Activated gamma-delta T cell treated with Interleukin-2 at 50 U/mL for 16 hours (primary cell): ENCODE measurements at places on chromosomes 3 and 15.

DNA sequence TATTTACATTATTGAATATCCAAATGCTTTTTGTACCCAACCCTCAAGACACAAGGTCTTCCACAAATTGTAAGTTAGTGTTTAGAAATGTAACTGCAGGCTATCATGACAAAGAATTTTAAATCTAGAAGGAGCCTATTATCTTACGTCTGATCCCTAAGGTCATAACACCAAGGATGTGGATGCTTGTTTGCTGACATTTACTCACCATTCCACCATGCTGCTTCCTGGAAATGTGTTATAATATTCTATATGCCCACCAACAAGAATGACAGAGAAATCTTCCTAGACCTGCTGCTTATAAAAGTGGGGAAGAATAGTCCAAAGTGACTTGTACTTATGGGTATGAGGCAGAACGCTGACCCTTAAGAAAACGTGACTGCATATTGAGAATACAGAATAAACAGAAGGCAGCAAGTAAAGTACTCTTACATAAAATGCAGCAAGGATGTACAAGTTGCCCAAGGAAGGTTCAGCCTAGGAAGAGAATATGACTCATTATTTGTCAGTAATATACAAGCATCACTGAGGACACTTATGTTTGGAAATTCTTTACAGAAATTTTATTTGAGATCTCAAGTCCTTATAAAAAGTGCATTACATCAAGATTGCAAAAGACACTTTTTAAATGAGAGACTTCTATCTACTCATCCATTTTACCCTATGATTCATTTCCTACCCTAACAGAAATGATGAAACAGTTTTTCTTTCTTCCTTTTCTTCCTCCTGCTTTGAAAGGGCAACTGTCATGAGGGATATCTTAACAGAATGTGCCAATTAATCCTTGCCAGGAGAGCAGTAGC, 59.6 kb downstream of the ESYT3 start:
- no peak for DNase-seq

GRCh38 chr3:15708882-15709677, 88.7 kb downstream of the ANKRD28 start:
- DNase-seq: no peak

DNA sequence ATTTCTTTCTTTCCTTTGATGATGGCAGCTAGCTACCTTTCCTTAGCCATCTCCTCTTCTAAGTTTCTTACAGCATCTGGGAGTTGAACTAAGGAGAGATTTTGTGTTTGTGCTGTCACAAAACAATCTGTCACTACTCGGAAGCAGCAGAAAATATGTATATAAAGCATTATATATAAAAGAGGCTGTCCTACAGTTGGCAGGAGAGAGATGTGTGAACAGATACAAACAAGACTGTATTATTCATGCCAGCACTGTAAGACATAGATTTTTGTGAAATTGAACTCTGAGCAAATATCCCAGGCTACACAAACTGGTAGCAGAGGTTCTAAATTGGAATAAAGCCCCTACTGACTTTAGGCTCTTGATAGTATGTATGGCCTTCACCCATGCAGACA, 577.5 kb upstream of the NECTIN3 start:
- no peak for DNase-seq

GRCh38 chr3:125157183-125157582, 55.4 kb downstream of the SLC12A8 start:
- no peak for DNase-seq

DNA sequence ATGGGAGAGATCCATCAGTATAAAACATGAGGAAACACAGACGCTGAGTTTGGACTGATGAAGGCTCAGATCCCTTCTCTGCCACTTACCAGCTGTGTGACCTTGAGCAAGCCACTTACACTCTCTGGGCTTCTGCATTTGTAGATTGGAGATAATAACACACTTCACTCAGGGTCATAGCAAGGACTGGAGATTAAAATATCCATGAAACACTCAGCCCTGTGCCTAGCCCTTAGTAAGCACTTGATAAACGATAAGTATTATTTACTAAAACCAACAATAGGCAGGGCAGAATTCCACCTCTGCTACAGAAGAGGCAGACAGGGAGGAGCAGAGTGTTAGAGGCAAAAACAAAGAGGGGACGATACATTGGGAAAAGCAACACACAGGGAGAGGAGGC, 420.5 kb upstream of the WNT5A start:
- DNase-seq: no peak

DNA sequence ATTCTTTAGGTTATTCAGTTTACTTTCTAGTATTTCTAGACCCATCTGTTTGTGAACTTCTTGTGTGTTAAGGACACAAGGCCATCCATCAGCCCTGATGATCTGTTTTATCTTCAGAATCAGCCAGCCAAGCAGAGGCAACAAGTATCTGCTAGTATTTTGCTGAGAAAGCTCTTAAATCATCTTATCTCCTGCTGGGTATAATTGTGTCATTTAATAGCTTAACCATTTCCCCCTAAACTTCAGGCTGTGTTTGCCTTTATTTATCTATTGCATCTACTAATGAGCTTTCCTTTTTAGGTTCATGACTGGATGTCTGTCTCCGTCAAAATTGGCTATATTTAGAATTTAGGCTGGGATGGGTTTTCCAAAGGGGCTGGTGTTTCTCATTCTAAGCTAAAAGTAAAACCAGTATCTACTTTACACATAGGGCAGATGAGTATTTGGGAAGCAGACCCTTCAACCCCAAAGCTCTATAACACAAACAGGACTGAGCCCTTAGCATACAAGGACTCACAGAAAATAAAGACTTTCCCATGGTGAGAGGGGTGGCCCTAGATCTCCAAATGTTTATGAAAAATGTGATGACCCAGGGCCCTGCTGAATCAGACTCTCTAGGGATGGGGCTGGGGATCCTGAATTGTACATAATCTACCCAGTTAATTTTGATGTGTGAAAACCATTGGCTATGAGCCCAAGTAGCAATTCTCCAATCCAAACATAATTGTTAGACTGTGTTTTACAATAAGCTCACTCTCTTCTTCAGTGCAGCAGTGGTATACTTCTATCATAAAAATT, 65.3 kb upstream of the PSMD6 start:
- no peak for DNase-seq

DNA sequence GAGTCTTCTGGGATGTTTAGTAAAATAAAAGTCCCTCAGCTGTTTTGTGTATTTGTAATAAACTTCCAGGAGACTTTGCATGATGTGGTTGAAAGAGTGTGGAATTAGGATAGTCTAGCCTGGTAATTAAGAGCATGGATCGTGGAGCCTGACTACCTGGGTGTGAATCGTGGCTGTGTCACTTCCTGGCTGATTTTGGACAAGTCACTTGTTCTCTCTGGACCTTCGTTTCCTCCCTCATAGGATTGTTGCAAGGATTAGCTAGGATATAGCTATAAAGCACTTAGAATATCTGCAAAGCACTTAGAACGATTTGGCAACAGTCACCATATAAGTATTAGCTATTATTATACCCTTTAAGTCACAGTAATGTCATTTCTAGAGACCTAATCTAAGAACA, 40.2 kb downstream of the SLMAP start:
- no peak for DNase-seq

- DNase-seq: no peak
Measured at GRCh38 chr15:56353740-56354139, 11.5 kb upstream of the TEX9 start.

DNA sequence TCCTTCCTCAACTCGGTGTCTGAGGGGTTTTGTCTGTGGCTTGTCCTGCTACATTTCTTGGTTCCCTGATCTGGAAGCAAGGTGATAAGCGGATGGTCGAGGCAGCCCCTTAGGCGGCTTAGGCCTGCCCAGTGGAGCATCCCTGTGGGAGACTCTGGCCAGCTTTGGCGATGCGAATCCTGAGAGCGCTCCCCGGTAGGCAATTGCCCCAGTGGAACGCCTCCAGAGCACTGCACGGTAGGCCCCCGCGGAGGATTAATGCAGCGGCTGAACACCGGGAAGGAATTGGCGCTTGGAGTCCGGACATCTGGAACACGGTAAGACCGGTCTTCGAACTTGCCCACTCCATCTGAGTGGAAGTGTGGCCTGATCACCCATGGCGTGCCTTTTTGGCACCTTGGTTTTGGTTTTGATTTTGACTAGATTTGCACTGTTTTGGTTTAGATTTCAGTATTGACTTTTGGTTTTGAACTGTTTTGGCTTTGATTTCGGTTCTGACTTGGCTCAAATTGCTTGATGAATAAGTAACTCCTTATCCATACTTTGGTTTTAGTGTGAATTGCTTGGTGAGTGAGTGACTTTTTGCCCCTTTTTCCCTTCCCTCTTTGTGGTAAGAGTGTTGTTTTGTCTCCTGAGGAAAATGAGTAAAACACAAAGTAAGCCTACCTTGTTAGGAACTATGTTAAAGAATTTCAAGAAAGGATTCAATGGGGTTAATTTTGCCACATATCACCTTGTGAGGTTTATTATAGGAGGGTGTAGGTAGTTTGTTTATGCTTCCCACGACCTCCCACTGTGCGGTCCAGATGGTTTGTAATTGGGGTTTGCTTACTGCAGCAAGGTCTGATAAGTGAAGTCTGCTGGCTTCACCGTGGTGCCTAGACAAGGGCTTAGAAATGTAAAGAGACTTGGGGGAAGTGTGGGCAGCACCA, 27.1 kb upstream of the GPR156 start:
- no peak for DNase-seq

GRCh38 chr15:49178497-49178896, 8.4 kb downstream of the GALK2 start:
- no peak for DNase-seq

GRCh38 chr3:101065962-101066361, 72.7 kb upstream of the ABI3BP start:
- no peak for DNase-seq

GRCh38 chr3:122986693-122987179, 40.8 kb downstream of the SEMA5B start:
- no peak for DNase-seq

- no peak for DNase-seq
Measured at GRCh38 chr3:31754575-31755278, 222.0 kb downstream of the STT3B start.

DNA sequence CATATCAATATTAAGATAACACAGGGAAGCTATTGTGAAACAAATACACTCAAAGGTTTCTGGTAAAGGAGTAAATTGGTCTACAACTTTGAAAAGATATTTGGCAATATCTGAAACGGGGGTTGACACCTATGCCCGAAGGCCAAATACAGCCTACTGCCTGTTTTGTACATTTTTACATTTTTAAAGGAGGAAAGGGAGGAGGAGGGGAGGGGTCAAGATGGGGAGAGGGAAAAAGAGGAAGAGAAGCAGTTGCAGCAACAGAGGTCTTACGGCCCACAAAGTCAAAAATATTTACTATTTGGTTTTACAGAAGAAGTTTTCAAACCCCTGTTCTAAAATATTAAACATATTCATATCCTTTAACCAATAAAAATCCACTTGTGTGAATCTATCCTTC, 94.2 kb downstream of the FMN1 start:
- no peak for DNase-seq

GRCh38 chr3:158509891-158510290, 61.1 kb upstream of the MLF1 start:
- DNase-seq: no peak

DNA sequence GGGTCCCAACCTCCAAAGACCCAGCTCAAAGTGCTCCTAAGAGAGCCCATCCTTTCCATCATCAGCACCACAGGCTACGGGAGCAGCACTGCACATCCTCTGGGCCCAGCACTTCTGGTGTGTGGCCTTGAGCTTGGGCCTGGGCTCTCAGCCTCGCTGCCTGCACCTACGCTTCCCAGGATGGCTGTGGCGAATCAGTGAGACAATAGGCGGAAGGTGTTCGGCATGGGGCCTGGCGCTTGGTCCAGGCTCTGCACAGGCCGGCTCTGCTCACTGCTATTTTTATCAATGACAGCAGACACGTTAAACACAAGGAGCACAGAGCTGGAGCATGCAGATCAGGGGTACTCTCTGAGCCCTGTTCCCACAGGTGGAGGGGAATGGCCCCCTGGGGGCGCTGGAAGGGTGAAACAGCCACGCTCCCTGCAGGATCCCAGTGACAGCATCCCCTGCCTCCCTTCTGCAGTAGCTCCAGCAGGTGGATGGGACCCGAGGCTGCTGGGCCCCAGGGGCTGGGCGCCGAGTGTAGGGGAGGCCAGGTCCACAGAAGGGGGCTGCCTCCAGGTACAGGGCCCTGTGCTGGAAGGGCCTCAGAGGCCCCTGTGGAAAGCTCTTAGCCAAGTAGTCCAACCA, 90.0 kb upstream of the RPL32 start:
- DNase-seq: no peak

GRCh38 chr3:138974462-138974861, 27.4 kb downstream of the FOXL2NB start:
- no peak for DNase-seq

GRCh38 chr3:38297947-38298711, 16.0 kb downstream of the SLC22A14 start:
- no peak for DNase-seq

DNA sequence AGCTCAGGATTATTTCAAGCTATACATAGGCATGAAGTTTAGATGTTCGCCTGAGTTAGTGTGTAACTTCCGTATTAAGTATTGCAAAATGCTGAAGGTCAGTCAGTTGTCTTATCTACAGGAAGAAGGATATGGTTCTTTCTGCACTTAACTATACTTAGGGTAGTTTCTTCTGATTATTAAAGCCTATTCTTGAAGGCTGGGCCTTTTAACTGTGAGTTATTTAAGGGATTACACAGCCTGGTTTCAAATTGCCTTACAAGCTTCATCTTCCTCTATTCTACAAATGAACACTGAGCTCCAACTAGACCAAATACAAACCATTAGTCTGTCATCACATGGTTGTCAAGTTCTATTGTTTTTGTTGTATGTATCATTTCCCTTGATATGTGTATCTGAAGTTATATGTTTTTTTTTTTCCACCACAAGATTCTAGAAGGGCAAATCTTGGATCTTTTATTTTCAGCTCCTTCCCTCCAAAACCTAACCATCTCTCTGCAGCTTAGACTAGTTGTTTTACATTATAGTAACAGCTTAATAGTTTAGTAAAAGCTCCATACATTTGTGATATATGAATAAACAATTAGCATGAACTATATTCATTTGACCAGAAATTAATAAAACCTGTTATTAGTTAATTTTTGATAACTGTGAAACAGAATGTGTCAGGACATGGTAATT, 272.9 kb upstream of the KCNMB2 start:
- DNase-seq: no peak

DNA sequence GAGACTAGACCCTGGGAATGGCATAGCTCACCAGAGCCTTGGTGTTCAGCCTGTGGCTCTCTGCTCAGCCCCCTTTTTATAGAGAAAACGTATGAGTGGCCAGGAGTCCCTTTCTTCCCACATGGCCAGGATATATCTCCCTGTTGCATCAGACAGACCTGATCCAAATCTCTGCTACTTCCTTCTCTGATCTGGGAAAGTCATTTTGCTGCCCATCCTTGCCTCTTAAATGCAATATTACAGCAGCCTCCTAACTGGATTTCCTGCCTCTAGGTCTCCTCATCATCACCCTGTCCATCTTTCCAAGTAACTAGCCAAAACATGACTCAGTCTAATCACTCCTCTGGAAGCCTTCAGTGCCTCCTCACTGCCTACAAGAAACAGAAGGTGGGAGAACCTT, 42.9 kb downstream of the CTDSPL start:
- DNase-seq: no peak

DNA sequence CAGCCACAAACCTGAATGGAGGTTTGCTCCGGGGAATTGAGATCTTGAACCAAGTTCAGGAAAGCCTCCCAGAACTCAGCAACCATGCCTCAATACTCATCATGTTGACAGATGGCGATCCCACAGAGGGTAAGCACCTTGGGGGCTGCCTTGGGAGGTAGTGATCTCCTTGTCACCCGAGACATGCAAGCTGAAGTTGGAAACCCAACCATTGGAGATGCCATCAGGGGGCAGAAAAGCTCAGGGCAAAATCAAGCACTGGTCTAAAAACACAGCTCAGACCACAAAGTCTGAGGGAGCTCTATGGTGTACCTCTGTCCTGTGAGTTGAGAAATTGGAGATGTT, 5.8 kb downstream of the ITIH1 start:
- no peak for DNase-seq

- no peak for DNase-seq
Measured at GRCh38 chr15:84911879-84912660, 27.6 kb downstream of the SLC28A1 start.
